Thoracic aorta (tissue), 2 donors: ENCODE measurements at places on chromosomes 7 and 10. TPM values are rescaled to one million over a fixed set of nuclear protein-coding genes. Genes with fewer than 3 reads are reported as not detected.

DNA sequence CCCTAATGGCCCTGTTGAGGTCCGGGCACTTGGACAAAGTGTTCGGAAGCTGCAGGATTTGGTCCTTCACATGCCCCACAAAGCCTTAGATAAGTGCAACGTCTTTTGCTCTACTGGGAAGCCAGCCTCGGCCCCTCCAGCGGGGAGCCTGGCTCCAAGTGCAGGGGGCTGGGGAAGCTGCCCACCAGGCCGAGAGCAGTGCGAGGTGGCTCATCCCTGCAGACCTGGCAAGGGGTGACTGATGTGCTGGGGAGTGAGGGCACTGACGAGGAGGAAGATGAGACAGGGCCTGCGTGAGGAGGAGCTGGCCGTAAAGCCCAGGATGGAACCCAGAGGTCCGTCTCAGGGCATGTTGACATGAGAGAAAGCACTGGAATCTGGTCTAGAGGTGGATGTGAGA lies 135.8 kb upstream of the NPS start:
- no peak for DNase-seq

DNA sequence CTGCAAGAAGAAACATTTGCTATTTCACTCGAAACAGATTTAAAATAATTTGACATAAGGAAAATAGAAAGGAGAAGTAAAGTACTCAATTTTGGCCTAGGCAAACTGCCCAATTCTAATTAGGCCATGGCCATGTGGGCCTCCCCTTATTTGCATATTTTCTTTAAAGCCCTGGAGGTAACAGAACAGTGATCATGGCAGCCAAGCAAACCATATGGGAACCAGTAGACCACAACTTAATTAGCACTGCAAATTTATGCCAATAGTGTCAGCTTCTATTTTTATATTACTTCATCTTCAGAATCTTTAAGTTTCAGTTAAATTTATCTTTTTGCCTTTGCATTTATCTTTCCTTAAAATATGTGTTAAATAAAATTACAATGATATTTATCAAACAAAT lies 63.3 kb upstream of the THSD7A start:
- DNase-seq, result no peak

- no peak for DNase-seq
Measured at GRCh38 chr10:80070057-80070456, 8.4 kb upstream of the TMEM254 start.

GRCh38 chr7:92811158-92811557 lies 25.2 kb downstream of the CDK6 start:
- no peak for DNase-seq

ADD3 gene
- total RNA-seq, result 91.1 TPM

AKR1B15 gene
- total RNA-seq, result 0.27 TPM

- DNase-seq, result no peak
Measured at GRCh38 chr10:94206176-94206575, 156.6 kb downstream of the NOC3L start.

DNA sequence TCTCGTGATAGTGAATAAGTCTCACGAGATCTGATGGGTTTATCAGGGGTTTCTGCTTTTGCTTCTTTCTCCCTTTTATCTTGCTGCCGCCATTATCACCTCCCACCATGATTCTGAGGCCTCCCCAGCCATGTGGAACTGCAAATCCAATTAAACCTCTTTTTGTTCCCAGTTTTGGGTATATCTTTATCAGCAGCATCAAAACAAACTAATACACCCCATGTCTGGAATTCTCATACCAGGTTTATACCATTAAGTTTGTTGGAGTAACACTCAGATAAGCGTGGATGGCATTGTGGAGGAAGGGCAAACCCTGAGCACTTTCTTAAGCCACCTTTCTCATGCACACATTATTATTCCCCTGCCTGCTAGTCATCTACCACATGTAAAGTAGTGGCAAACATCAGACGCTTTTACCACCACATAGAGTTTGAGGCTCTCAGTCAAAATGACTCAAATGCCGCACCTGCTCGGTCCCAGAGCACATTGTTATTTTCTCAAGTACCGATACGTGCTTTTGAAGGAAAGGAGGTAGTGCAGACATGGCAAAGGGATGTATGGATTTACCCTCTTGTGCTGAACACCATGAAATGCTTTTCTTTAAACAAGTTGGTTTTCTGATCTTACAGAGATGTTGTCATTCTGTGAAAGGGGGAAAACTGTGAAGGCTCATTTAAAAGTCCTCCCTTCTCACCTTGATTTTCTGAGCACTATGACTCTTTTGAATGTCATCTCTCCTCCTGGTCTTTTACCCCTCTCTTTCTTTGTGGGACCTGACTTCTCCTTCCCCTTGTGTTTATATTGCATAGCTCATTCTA lies 429.7 kb downstream of the EXOC4 start:
- DNase-seq, result no peak

NPSR1 gene
- total RNA-seq, result not detected

DNA sequence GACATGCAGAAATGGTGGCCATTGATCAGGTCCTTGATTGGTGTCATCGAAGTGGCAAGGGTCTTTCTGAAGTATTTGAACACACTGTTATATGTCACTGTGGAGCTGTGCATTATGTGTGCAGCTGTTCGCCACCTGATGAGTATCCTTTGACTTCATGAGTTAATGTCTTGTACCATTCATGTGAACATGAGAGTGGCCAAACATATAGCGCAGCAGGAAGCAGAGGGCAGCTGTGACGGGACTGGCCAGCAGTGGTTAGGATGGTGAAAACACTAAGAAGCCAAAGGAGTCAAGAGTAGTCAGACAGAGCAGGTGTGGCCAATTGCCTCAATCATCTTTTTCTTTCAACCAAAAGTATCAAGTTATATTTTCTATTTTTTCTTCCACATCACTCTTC lies 167.4 kb downstream of the IMMP2L start:
- no peak for DNase-seq

- no peak for DNase-seq
Measured at GRCh38 chr7:155804897-155805825, 7.1 kb downstream of the SHH start.

EFCAB10 gene
- total RNA-seq, result not detected

- no peak for DNase-seq
Measured at GRCh38 chr7:33970536-33970935, 65.2 kb downstream of the BMPER start.

- DNase-seq, result no peak
Measured at GRCh38 chr10:72228318-72228751, 12.3 kb upstream of the ASCC1 start.

DNA sequence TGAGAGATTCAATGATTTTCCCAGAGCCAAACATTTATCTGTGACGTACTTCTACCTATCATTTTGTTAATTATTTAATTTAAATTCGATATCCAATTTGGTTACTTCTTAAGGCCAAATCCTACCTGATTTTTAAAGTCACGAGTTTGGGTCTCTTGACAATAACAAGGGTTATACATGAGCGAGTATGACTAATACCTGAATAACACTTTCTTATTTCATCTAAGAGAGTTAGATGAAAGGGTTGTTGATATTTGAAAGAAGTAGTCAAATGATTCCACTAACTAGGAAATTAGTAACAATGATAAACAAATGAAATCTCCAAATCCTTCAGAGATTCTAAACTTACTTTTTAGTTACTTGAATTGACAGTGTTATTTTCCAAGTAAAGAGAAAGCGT lies 1086.9 kb downstream of the XPNPEP1 start:
- DNase-seq, result no peak

DNA sequence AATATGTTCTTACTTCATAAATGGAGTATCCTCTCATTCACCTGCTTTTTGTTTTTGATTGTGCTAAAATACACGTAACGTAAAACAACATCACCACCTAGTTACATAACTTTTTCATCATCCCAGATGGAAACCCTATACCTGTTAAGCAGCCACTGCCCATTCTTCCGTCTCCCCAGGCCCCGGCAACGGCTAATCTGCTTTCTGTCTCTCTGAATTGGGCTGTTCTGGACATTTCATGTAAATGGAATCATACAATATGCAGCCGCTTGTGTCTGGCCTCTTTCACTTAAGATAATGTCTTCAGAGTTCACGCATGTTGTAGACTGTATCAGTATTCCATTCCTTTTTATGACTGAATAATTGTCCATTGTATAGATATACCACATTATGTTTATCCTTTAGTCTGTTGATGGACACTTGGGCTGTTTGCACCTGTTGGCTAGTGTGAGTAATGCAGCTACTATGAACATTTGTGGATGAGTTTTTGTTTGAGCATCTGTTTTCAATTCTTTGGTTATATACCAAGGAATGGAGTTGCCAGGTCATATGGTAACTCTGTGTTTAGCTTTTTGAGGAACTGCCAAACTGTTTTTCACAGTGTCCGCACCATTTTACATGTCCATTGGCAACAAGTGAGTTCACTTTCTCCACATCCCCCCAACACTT lies 14.1 kb upstream of the SUN1 start:
- DNase-seq, result no peak
